OCI-LY7 (cell line): ENCODE measurements at places on chromosomes 6 and 20. TPM values are rescaled to one million over a fixed set of nuclear protein-coding genes. Genes with fewer than 3 reads are reported as not detected.

The BTN1A1 gene
- 1.0 and 1.1 TPM in 2 replicates for total RNA-seq

The SIRPB1 gene
- total RNA-seq = not detected in 2 replicates

The GRM1 gene
- not detected in 2 replicates for total RNA-seq

The BLOC1S5 gene
- total RNA-seq = 25.7 and 30.7 TPM in 2 replicates

The BPIFB2 gene
- total RNA-seq = not detected in 2 replicates

The GGTLC1 gene
- total RNA-seq = not detected in 2 replicates

The RING1 gene
- total RNA-seq = 40.0 and 42.7 TPM in 2 replicates
